ENCODE measurements at places on chromosomes 6 and 20.

DNA sequence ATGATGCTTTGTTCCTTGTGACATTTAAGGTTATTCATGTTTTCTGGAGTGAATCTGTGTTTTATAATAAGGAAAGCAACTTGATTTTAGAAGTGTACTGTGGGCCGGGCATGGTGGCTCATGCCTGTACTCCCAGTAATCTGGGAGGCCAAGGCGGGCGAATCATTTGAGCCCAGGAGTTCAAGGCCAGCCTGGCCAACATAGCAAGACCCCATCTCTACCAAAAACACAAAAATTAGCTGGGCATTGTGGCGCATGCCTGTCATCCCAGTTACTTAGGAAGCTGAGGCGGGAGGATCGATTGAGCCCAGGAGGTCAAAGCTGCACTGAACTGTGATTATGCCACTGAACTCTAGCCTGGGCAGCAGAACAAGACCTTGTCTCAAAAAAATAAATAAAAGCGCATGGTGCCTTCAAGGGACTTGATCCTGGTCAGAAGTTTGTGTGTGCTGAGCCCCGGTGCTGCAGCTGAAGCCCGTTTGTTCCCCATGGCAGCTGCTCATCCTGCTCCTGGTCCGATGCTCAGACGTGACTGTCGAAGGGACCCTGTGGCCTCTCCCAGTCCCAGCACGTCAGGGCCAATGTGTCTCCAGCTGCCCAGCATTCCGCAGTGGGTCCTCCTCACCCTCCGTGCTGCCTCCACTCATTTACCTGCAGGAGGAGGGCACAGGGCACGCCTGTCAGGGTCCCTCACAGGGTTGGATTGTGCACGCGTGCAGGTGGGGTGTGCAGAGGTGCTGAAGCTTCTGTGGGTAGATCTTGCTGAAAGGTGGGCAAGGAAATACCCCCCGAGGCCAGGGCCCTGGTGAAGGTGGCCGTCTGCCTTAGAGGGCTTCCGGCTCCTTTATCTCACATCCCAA, 18.3 kb downstream of the ENTPD6 start:
- DNase-seq = no peak

- DNase-seq = peak; percentile 51
Observed at GRCh38 chr6:71349395-71349794, 60.8 kb downstream of the OGFRL1 start.

- DNase-seq = no peak
Observed at GRCh38 chr6:38773338-38773737, 58.2 kb downstream of the DNAH8 start.

GRCh38 chr6:100775667-100776066, 105.5 kb downstream of the ASCC3 start:
- peak; percentile 35 for DNase-seq

DNA sequence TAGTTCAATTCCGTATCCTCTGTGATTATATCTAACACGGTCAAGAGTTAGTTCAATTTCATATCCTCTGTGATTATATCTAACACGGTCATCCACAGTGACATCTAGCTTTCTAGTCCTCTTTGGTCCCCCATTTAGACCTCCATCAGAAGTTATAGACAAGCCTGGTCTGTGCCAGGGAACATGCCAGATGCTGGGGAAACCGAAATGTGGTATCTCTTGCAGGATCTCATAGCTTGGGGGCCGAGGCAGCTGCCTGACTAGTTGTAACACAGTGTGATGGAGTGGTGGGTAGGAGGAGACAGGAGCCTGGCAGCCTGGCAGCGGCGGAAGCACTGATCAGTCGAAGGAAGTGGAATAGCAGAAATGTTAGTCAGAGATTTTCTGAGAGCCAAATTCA, 13.8 kb upstream of the SMOC2 start:
- no peak for DNase-seq

DNA sequence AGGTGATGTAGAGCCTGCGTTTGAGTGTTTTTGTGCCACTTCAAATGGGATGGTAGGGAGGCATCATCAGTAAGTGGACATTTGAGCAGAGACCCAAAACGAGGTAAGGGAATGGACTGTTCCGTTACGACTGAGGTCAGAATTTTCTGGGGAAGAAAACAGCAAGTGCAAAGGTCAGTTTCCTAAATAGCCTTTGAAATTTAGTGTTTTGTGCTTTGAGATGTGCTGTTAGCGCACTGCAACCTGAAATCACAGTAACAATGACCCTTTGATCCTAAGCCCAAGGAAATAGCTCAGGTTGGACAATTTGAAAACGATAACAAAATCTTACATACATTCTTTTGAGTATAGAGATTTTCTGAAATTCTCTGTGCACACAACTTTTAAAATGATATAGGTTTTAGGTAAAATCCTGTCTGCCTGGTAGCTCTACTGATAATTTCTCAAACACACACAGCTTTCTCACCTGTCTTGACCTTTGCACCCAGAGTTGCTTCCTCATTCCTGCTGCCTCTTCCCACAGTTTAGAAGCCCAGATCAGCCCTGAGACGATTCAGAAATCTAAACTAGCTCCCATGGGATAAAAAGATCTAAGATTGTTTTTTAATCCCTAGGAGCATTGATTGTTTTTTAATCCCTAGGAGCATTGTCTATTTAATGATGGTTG, 22.1 kb downstream of the DCBLD1 start:
- DNase-seq = no peak

GRCh38 chr20:31666258-31667042, 28.7 kb downstream of the COX4I2 start:
- no peak for DNase-seq

- DNase-seq = peak; percentile 51
Observed at GRCh38 chr6:125789576-125790357, 993 bp upstream of the NCOA7 start.

DNA sequence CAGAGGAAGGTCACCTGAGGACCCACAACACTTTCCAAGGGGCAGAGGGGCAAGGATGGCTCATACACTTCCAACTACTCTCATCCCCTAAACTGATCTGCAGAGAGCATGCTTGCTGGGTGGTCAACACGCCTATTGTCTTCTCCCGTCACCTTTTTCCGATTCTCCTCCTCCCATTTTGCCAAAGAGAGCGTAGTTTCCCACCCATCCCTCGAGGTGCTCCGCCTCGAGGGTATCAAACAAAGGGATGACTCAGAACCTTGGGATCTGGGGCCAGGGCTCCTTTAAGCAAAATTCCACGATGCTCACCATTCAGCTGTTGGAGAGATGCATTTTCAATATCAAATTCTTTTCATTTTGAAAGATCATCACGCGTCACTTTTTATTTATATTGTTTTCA, 507.5 kb upstream of the SULF2 start:
- no peak for DNase-seq

DNA sequence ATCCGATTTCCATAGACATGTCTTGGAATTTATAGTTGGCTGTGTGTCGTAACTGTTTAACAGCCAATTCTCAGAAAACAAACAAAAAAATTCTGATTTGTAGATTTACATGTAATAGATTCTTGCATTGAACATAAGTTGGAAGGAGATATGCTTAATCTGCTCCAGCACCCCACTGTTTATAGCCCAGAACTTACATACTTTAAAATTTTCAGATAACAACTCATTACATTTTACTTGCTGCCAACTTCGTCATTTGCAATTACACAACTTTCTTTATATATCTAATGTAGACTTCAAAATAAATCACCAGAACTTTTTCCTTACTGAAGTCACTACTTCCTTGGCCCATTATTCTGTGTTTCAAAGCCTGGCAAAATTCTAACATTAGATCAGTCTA, 472.3 kb upstream of the EYS start:
- DNase-seq = no peak

GRCh38 chr6:63441266-63441956, 121.6 kb upstream of the LGSN start:
- DNase-seq = no peak

GRCh38 chr6:157762636-157763035, 60.4 kb upstream of the SNX9 start:
- DNase-seq = peak; percentile 64

GRCh38 chr20:37337208-37337991, 8.5 kb upstream of the SRC start:
- no peak for DNase-seq

- peak; percentile 12 for DNase-seq
Observed at GRCh38 chr6:17585766-17586490, 14.2 kb upstream of the FAM8A1 start.

GRCh38 chr6:43302126-43302525, 4.1 kb downstream of the SLC22A7 start:
- DNase-seq = no peak

GRCh38 chr6:113416170-113416569, 441.0 kb upstream of the MARCKS start:
- no peak for DNase-seq
